ENCODE measurements at places on chromosomes 7 and 10.

GRCh38 chr7:87316846-87317552 is 28.5 kb upstream of the CROT start:
- DNase-seq = peak; percentile 94

DNA sequence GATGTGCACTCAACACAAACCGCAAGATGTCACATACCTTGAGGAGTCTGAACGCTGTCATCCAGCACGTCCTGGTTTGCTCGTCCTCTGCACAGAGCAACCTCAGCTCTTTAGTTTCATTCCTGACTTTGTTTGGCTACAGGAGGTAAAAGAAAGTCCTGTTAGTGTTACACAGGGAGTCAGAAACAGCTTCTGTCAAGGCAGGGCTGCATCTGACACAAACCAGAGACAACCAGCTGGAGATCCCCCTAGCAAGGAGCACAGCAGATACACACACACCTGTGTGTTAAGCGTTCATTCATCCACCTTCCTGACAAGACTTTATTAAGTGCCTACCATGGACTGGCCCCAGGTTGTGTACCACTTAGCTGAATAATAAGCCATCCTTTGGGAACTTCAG is 47.5 kb upstream of the DDC start:
- no peak for DNase-seq

GRCh38 chr7:100867040-100867775 is at the start of gene TRIP6:
Gene TRIP6, plus strand, starts transcription at chr7:100867387. Its CDS starts 111 bp downstream, at chr7:100867498.
- peak; percentile 96 for DNase-seq

GRCh38 chr10:108049668-108050067 is 885.2 kb upstream of the SORCS1 start:
- no peak for DNase-seq

DNA sequence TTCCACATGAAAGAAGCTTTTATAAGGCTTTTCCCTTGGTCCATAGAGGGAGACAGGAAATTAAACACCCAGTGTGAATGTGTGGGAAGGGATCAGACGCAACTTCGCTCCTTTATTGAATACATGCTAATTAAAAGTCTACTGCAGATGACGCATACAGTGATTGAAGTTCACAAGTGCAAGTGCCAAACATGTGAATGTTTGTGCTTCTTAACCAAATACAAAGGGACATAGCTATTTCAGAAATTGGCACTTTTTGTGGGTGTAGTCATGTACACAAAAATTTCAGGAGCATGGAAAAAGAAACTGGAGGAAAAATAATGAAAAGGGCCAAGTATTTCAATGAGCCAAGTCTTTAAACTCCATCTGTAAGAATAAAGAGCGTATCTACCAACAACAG is 283.7 kb downstream of the SKAP2 start:
- no peak for DNase-seq

GRCh38 chr7:100896732-100897608 is 1.3 kb upstream of the ACHE start:
- peak; percentile 32 for DNase-seq

GRCh38 chr10:125548878-125549277 is 134.1 kb downstream of the TEX36 start:
- no peak for DNase-seq

DNA sequence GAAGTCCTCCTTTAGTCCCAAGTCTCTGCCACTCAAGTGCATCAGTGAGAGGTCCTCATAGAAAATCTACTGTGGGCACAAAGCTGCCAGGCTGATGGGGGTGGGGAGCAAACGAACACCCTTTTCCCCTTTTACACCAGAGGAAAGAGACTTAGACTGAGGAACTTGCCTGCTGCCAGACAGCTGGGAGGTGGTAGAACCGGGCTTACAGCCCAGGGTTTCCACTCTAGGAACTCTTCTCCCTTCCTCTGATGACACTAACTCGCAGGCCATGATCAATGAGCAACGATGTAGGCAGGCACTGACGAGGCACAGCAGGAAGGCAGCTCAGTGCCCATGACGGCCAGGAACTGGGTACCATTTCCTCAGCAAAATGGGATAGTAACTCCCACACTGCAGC is 11.0 kb upstream of the SH2D4B start:
- DNase-seq = no peak

GRCh38 chr10:48251152-48251524 is 23.4 kb downstream of the FRMPD2 start:
- DNase-seq = peak; percentile 24

GRCh38 chr10:12890958-12891357 is 110.6 kb downstream of the CCDC3 start:
- DNase-seq = no peak

DNA sequence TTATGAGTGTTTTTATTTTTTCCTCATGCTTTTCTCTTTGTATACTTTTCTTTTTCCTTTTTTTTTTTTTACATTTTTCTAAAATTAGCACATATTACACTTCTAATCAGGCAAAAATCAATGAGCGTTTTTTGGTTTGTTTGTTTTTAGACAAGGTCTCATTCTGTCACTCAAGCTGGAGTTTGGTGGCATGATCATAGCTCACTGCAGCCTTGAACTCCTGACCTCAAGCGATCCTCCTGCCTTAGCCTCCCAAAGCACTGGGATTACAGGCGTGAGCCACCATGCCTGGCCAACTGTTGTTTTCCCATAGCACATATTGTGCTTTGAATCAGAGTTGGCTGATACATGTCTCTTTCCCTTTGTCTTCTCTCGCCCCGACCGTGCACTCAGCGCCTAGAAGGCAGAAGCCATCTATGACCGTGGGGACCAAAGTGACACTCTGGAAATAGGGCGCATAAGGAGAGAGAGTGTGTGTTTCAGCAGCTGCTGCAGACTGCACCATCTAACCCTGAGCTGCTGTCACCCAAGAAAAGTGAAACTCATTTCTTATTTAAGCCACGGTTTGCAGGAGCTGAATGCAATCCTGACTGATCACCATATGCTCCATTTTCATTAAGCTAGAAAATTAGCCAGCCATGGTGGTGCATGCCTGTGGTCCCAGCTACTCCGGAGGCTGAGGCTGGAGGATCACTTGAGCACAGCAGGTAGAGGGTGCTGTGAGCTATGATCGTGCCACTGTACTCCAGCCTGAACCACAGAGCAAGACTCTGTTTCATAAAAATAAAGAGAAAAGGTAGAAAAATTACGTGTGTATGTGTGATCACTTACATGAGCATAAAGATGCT is 41.4 kb upstream of the GTF2I start:
- no peak for DNase-seq

- DNase-seq = no peak
These were observed 62.5 kb downstream of the C10orf143 start for GRCh38 chr10:130048081-130048480.

- peak; percentile 76 for DNase-seq
These were observed 1.2 kb upstream of the SGMS1 start for GRCh38 chr10:50624866-50625501.

GRCh38 chr10:110006358-110007160 is 1.2 kb upstream of the ADD3 start:
- DNase-seq = peak; percentile 74

GRCh38 chr7:44279286-44279685 is 46.1 kb downstream of the CAMK2B start:
- no peak for DNase-seq

- peak; percentile 81 for DNase-seq
These were observed 125.8 kb downstream of the DOCK4 start for GRCh38 chr7:112080441-112080840.

GRCh38 chr7:44224080-44224973 is 23.5 kb downstream of the YKT6 start:
- DNase-seq = no peak

DNA sequence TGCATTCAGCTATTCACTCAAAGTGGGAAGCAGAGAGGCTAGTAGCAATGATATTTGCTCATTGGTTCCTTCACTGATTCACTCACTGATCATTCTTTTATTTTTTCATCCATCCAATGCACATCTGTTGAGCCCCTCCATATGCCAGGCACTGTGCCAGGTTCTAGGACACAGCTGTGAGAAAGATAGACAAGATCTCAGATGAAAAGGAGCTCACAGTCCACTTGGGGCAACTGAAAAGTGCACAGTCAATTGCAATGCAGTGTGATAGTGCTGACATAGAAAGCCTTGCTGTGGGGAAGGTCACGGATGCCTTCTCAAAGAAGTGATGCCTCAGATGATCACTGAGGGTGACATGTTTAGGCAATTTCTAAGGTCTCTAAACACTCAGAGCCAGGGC is 262.3 kb downstream of the PTEN start:
- no peak for DNase-seq

- no peak for DNase-seq
These were observed 58.7 kb upstream of the TMEM106B start for GRCh38 chr7:12152196-12152918.

DNA sequence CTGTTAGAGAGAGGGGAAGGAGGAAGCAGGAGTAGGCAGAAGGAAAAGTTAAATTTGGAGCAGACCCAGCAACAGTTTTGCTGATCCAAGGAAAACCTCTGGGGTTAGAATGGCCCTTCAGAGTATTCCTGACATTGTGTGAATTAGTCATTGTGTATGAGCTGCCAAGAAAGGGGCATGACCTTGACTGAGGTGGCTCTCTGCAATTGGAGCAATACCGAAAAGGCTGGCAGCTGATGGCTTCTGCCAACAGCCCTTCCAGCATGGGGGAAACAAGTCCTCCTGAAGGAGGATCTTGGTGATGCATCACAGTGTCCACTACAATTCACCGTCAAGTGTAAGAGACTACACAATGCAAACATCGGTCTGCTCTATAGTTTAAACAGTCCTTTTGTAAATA is 20.6 kb upstream of the WASL start:
- DNase-seq = peak; percentile 36

DNA sequence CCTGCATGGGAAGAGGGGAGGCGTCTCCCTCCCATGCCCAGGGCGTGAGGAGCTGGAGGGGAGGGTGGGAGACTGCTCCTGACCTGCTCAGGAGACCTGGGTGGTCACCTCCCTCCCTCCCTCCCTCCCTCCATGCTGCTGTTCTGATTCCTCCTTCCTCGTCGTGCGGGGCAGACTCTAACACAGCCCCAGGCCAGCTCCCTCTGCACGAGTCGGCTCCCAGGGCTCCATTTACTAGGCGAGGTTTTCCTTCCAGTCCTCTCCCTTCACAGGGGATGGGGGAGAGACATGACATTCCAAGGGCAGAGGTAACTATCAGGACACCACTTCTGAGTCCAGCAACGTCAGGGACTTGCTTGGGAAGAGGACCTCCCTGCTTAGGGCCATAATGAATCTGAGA is 23.6 kb downstream of the VIPR2 start:
- DNase-seq = no peak

- no peak for DNase-seq
These were observed 105.3 kb upstream of the KCTD7 start for GRCh38 chr7:66523409-66523808.

- DNase-seq = no peak
These were observed 203.9 kb upstream of the GLI3 start for GRCh38 chr7:42440951-42441350.

DNA sequence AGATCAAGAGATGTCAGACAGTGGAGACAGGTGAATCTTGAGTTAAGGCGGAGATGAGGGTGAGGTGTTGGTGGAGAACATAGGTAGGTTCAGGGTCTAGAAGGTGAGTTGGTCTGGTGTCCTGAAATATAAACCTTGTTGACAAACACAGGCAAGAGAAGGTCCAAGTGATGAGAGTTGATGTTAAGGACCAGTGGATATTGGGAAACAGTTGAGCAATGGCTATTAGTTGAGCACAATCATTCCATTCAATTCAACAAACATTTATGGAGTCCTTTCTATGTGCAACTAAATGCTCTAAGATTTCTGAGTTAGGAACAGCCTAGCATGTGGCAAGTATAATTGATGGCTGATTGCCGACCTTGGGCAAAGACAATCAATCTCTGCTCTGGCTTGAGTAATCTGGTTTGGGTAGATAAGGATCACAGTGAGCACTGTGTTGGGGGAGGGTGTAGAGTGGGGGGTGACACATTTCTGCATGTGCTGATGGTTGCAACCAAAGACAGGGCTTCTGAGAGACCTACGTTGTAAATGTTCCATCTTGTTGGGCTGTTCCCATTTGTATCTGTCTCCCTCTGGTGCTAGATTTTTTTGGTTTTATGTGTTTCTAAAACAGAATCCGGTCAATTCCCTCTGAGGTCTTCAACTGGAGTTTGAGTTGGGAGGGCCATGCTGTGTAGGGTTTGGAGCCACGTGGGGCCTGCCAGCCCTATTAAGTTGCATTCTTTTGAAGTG is 201.1 kb downstream of the BAMBI start:
- no peak for DNase-seq

- DNase-seq = no peak
These were observed 581.7 kb downstream of the DNAJB6 start for GRCh38 chr7:157918326-157919080.

DNA sequence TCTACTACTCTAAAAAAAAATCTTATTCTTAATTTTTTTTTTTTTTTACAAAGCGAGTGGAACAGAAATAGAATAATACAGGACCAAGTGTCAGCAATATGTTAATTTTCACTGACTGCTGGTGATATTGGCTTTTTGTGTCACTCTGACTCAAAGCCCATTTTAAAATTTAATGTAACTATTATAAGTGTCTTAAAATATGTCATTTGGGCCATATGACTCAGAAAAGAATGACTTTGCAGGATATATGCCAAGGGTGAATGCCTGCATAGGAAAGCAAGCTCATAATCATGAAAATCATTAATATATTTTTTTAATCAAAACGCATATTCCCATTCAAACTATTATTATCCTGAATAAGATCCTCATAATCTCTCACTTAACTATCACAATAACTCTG is 149.2 kb downstream of the GNAT3 start:
- DNase-seq = no peak

DNA sequence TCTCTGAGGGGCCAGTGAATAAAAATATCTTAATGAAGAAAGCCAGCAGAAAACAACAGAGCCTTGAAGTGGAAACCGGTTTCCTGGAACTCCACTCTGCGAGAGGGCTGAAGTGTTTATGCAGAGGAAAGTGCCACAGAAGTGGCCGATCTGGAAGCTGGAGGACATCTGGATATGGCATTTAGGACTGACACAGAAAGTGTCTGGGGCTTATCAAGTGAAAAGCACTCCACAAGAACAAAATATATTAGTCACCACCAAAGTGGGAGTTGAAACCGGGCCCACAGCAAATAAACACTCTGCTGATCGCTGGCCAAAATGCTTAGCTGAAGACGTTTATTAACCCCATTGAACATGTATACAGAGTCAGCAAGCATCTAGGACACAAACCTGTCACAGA is 7.8 kb downstream of the NOD1 start:
- peak; percentile 88 for DNase-seq

DNA sequence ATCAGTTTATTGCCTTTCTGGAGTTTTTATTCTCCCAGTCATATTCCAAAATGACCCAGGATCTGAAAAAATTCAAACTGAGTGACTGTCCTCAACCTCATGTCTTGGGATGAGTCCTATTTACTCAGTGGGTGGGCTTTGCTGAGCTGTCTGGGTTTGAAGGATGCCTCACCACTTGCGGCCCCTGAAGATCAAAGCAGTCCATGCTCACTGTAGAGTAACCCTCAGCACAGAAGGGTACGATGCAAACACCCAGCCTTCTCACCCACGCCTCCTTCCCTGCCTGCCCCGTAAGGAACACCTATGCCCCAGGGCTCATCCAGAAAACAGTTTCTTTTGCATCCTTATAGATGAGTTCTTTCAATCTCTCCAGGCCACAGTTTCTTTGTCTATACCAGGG is 42.2 kb upstream of the GRB10 start:
- DNase-seq = peak; percentile 25

- DNase-seq = peak; percentile 71
These were observed 83.8 kb upstream of the GPR26 start for GRCh38 chr10:123582084-123582989.

- DNase-seq = no peak
These were observed 18.9 kb upstream of the RAMP3 start for GRCh38 chr7:45138433-45139267.

Measured in EH (cell line).